ENCODE measurements at places on chromosomes 11 and 22.
A peak's percentile ranks its signal among the peaks of the same experiment; 100 is the strongest.

- peak; percentile 80 for DNase-seq
Measured at GRCh38 chr22:38824585-38824984, 19.2 kb downstream of the NPTXR start.

DNA sequence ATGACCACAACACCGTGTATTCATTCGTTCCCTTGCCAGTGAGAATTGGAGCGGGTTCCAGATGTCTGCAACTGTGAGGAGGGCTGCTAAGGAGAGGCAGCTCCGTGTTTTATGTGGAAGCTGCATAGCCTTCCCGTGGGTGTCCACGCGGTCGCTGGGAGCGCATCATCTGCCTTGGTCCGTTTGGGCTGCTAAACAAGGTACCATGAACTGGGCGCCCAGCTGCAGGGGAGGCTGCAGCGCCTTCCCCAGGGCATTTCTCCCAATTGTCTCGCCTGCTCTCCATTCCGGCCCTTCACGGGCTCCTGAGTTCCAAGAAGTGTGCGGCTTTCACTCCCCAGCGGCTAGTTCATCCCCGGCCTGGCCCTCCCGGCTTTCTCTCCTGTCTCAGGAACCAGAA, 1446.4 kb downstream of the TBC1D22A start:
- DNase-seq = no peak

- no peak for DNase-seq
Measured at GRCh38 chr22:39277142-39277607, 32.4 kb upstream of the PDGFB start.

- peak; percentile 20 for DNase-seq
Measured at GRCh38 chr22:35643991-35644390, 4.3 kb upstream of the APOL6 start.

GRCh38 chr22:31540966-31541365, 44.6 kb downstream of the SFI1 start:
- no peak for DNase-seq

DNA sequence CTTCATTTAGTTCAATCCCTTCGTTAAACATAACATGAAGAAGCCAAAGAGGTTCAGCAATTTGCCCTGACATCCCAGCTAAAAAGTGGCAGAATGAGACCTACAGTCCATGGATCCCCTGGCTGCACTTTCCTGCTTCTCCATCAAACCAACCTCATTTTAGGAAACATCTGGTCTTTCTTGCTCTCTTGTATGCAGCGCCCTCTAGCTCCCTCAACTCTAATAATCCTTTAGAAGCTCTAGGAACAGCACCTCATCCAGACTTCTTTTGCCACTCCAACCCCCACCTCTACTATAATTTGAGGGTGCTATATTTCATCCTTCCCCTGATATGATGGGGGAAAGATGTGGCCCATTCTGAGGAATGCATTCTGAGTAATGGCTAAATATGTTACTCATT, 7.4 kb downstream of the CNTF start:
- no peak for DNase-seq

DNA sequence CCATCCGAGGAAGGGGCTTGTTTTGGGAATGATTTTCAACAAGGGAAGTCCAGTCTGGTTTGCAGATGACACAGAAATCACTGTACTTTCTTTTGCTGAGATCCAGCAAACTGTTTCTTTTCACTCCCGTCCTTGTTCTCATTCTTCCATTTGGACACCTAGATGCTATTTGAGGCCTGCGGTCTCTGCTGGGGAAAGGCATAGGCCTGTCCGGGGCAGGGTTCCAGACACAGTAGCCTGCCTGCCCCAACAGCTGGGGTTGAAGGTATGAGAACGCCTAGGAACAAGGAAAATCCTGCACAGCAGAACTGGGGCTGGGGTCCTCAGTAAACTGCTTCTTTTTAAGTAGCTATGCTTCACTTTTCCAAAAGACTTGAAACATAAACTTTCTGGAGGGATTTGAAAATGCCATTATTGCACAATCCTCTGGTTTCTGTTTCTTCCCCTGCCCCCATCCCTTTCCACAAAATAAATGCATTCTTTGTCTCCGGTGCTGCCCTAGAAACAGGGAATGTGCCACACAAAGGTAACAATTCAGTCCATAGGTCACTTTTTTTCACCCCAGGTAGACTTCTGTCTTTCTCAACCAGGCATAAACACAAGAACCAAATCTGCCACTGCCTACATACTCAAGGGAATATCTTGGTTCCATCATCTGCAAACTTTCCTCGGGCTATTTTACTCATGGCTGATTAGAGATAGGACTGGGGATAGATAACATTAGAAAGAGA, 174.8 kb upstream of the MTMR2 start:
- DNase-seq = no peak

GRCh38 chr11:69121621-69122325, 34.0 kb upstream of the SMIM38 start:
- DNase-seq = no peak

- DNase-seq = peak; percentile 31
Measured at GRCh38 chr22:20494978-20495860, at the start of gene KLHL22. KLHL22 (minus strand) TSS chr22:20495795; CDS start chr22:20489211, 6,584 bp downstream.
